ENCODE measurements at places on chromosomes 3 and 15.

GRCh38 chr3:35422836-35423601 is 216.3 kb upstream of the ARPP21 start:
- DNase-seq = no peak

DNA sequence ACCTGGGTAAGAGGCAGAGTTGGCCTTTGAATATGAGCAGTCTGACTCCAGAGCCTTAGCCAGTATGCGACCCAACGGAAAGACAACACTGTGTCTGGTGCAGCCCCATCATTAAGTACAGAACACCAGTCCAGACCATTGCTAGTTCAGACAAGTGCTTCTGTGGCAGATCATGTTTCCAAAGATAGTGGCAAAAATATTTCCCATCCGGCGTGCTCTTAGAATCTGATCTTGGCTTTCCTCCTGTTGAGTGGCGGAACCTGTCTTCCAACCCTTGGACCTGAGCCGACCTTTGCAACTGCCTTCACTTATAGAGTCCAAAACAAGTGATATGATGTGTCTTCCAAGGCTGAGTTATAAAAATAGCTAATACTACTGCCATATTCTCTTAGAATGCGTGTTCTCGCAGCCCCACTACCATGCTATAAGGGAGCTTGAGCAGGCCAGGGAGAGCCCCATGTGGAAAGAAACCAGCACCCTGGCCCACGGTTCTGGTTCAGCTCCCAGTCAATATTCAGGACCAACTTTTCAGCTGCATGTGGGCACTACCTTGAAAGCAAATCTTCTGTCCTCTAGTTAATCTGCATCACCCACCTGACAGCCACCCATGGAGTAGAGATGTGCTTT is 322.4 kb upstream of the SLCO3A1 start:
- no peak for DNase-seq

GRCh38 chr3:70823622-70824021 is 511.2 kb upstream of the MDFIC2 start:
- DNase-seq = no peak

DNA sequence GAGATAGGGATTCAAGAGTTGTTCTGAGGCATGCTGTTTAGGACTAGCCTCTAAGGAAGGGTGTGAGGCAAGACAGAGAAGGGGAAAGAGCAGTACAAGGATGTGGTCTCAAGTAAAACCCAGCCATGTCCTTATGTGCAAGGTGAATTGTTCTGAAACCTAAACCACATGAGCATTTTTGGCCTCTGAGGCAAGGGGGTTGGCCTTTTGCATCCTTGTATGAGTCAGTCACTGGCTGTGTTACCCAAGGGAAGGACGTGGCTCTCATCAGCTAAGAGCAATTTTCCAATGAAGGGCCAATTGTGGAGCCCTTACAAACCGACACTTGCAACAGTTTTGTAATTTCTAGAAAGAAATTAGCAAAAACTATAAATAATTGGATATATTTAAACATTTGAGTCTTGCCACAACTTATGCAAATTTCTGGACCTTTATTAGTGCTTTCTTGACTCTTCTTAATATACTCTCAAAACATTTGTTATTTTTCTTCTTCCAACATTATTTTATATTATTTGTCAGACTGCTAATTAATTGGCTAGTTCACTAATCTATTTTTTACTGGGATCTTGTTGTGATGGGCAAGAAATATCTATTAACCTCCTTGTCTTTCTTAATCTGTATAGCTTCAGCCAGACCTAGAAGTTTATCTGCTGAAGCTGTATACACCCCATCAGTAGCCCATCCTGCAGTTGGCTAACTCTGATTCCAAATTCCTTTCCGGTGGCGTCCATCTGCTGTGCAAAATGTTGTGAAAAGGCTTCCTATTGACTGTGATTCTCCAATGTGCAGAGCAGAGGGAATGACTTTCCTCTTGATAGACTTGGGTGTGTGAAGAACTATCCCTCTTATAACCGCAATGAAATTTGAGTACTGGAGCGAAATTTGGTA is 97.7 kb upstream of the P2RY1 start:
- DNase-seq = no peak

DNA sequence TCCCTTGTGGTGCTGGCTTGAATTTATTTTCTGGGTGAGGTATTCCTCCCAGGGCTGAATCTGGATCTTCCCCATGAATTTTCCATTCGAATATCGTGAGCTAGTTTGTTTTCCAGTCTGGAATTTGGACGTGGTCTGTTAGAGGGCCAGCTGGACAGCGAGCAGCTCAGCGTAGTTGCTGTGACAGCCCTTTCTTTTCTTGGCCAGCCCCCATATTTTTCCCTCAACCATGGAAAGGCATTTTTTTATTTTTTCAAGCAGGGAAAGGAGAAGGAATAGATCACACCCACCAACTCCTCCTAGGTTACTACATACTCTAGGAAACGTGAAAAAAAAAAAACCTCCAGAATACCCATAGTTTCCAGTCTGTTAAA is 152.0 kb downstream of the KLHL25 start:
- DNase-seq = no peak

Data from NT2/D1 (cell line).